Activated CD8-positive, alpha-beta T cell treated with anti-CD3 and anti-CD28 coated beads for 36 hours (primary cell): ENCODE measurements at places on chromosomes 11 and 22. TPM values are rescaled to one million over a fixed set of nuclear protein-coding genes. Genes with fewer than 3 reads are reported as not detected.
A peak's percentile ranks its signal among the peaks of the same experiment; 100 is the strongest.

GRCh38 chr11:49499117-49499516 is 290.7 kb upstream of the FOLH1 start:
- no peaks in the 10 kb centered on the region for H3K27me3 ChIP-seq
- DNase-seq, result no peak
- H3K27ac ChIP-seq, result no peak overlapping the region

DNA sequence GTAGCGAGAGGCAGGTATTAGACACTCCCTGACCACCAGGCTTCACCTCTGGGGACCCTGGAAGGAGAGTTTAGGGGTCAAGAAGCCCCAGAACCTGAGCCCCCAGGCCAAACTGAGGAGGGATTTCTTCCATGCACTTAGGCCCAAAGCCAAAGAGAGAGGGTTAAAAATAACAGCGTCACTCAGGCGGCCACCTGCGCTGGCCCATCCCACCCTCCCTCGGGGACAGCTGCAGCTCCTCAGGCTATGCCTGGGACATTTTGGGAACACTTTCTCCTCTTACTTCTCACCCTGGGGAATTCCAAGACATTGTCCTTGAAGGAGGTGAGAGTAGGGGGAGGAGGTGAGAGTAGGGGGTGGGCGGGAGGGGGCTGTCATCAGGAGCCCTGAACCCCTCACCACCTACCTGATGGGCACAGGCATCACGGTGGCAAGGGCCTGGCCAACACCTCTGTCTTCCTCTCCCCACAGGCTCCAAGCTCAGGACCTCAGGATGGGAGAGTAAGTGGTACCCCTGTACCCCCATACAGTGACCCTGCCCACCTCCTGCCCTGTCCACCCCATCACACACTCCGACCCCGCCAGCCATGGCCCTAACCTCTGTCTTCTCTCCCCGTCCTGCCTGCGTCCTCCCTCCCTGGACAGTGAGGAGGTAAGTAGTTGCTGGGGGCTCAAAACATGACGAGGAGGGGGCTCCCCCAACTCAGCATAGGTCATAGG is 583 bp downstream of the TNNI2 start:
- DNase-seq, result no peak
- H3K36me3 ChIP-seq, result no peaks in the 10 kb centered on the region
- no peaks in the 10 kb centered on the region for H3K27me3 ChIP-seq
- peaks cover 19% of the 10 kb centered on the region for H3K4me1 ChIP-seq
- no peak overlapping the region for H3K4me3 ChIP-seq

- DNase-seq, result peak; percentile 24
- no peak overlapping the region for H3K4me3 ChIP-seq
- H3K4me1 ChIP-seq, result no peaks in the 10 kb centered on the region
- H3K27ac ChIP-seq, result no peak overlapping the region
These were observed 20.0 kb upstream of the LMO1 start for GRCh38 chr11:8283465-8284230.

DNA sequence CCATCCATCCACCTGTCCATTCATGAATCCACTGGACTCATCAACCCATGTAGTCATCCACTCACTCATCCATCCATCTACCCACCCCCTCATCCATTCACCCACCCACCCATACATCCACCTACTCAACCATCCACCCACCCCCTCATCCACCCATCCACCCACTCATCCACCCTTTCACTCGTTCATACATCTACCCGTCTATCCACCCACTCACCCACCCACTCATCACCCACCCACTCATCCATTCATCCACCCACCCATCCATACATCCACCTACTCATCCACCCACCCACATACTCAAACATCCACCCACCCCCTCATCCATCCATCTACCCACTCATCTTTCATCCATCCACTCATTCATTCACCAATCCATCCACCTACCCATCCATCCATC is 37.7 kb downstream of the RTL6 start:
- DNase-seq, result no peak
- no peak overlapping the region for H3K4me3 ChIP-seq
- no peak overlapping the region for H3K27ac ChIP-seq
- peaks cover 22% of the 10 kb centered on the region for H3K4me1 ChIP-seq

Gene OR8B12
- total RNA-seq, result not detected

GRCh38 chr11:2127482-2128129 is 11.6 kb downstream of the IGF2 start:
- no peak overlapping the region for H3K27ac ChIP-seq
- DNase-seq, result no peak
- no peaks in the 10 kb centered on the region for H3K4me1 ChIP-seq
- no peak overlapping the region for H3K4me3 ChIP-seq
- H3K36me3 ChIP-seq, result no peaks in the 10 kb centered on the region

DNA sequence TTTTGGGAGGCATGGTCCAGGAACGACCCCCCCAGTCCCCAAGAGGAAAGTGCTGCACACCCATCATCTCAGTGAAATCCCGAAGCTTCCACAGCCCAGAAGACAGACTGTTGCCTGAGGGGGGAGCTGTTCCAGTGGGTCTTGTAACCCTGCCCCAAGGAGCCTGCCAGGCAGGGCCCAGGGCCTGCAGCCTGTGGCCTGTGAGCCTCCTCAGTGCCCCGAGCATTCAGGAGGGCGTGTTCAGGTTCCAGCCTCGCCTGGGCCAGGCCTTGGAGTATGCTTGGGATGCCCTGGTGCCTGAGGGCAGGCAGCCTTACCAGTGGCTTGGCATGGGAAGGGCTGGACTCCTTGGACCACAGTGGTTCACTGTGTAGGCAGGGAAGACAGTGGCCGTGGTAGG is 18.0 kb upstream of the CABP2 start:
- H3K27me3 ChIP-seq, result no peaks in the 10 kb centered on the region
- no peak for DNase-seq
- no peak overlapping the region for H3K4me3 ChIP-seq
- H3K36me3 ChIP-seq, result no peaks in the 10 kb centered on the region
- H3K27ac ChIP-seq, result no peak overlapping the region
- no peaks in the 10 kb centered on the region for H3K4me1 ChIP-seq

Gene TUB
- total RNA-seq, result 0.05 TPM
